HCT116 (cell line): ENCODE measurements at places on chromosomes 3 and 15. TPM values are rescaled to one million over a fixed set of nuclear protein-coding genes. Genes with fewer than 3 reads are reported as not detected.
A peak's percentile ranks its signal among the peaks of the same experiment; 100 is the strongest.

DNA sequence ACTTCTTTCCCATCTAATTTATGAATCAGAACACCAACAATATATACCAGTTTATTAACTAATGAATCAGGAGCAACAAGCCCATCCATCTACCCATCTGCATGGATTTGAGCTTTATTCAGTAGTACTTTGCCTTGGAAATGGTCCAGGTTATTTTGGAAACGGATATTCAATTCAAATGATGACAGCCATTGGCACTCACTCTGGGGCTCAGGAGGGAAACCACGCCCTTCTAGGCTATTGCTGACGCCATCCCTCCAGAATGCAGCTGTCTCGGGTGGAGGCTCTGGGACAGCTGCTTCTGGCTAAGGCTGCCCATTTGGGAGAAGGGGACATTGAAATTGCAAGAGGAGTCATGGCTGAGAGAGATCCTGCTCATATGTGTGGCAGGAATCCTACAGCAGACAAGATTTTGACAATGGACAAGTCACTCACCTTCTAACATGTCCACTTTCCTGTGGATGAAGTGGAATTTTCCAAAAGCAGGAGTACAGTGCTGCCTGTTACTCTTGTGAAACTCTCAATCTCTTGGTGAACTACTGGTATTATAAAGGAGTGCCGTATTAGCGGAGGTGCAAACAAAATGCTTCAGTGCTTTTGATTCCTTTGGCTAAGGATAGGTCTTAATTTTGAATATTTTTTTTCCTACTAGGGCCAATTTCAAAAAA, 29.3 kb upstream of the TRAK1 start:
- peak; percentile 68 for DNase-seq

GRCh38 chr15:84872009-84872910, 12.2 kb upstream of the SLC28A1 start:
- DNase-seq = no peak

DNA sequence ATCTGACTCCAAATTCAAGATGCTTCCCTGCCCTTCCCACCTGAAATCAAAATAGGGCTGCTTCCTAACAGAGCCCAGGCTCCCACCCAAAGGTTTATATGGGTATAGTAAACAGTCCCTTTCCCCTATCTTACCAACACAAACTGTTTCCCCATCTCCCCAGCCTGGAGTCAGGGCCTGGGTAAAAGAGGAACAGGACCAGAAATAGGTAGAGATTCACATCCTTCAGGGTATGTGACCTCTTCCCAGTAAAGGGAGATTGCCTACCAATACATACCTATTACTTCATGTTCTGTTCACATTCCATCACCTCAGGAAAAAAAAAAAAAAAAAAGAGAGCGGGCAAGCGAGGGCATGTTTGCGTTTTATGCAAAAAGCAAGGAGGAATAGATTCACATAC, 9.7 kb upstream of the SHF start:
- DNase-seq = no peak

- DNase-seq = peak; percentile 6
These were observed 69.7 kb upstream of the CMSS1 start for GRCh38 chr3:99747915-99748314.

The SLC2A2 gene
- not detected for total RNA-seq

The GOLGA6L25 gene
- not detected for total RNA-seq

DNA sequence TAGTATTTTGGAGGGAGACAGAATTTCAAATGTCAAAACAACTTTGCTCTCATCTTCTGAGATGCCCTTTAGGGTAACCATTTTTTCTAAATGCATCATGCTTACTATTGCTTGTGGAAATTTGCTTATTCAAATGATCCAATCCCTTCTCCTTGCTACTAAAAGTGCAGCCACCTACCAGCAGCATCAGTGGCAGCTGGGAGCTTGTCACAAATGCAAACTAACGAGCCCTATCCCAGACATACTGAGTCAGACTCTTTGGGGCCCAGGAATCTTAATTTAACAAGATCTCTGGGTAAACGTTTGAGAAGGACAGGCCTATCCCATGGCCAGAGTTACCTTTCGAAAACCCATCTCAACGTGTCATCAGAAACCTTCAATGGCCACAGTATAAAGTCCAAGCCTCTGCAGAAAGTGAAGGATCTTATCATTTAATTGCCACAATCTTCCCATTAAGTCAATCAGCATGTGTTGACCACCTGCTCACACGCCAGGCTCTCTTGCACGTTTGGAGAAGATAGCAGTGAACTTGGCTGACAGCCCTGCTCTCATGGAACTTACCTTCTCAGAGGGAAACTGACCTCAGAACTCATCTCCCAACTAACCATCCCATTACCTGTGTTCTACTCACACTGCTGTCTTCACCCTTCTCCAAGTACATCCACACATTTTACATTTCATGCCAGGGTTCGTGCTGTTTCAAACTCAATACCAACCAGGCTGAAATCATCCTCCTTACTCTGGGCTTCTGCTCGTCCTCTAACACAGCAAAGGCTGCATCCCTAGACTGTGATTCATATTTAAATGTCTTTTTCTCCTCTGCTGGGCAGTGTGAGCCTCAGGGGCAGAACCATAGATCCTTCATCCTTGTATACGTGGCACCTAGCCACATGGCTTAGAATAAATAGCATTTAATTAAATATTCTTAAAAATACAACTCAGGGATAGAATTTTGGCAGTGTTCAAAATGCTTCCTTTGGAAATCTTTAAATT, 24.8 kb upstream of the VGLL4 start:
- no peak for DNase-seq

- no peak for DNase-seq
These were observed 19.6 kb downstream of the HEMK1 start for GRCh38 chr3:50588759-50589433.

DNA sequence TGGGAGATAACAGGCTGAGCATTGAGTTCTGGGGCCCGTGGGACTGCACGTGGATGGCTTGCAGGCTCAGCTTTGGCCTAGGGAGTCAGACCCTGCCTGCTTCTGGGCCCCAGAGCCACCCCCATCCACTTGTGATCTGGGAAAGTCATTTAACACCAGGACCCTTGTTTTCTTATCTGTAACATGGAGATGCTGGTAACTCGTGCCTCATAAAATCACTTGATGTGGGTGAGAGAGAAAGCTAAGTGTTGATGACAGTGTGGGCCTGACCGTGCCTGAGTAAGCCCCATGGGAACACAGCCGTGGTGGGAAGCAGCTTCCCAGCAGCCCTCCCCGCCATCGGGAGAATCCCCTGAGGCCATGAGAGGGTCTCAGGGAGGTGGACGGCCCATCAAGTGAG, 378.1 kb downstream of the GABRB3 start:
- no peak for DNase-seq

The GCNT3 gene
- 5.6 TPM for total RNA-seq

The CPA3 gene
- not detected for total RNA-seq

The HRG gene
- 0.42 TPM for total RNA-seq

The ISY1 gene
- total RNA-seq = 43.6 TPM

The DUOX1 gene
- 19.6 TPM for total RNA-seq
